ENCODE measurements at places on chromosomes 7 and 10.

DNA sequence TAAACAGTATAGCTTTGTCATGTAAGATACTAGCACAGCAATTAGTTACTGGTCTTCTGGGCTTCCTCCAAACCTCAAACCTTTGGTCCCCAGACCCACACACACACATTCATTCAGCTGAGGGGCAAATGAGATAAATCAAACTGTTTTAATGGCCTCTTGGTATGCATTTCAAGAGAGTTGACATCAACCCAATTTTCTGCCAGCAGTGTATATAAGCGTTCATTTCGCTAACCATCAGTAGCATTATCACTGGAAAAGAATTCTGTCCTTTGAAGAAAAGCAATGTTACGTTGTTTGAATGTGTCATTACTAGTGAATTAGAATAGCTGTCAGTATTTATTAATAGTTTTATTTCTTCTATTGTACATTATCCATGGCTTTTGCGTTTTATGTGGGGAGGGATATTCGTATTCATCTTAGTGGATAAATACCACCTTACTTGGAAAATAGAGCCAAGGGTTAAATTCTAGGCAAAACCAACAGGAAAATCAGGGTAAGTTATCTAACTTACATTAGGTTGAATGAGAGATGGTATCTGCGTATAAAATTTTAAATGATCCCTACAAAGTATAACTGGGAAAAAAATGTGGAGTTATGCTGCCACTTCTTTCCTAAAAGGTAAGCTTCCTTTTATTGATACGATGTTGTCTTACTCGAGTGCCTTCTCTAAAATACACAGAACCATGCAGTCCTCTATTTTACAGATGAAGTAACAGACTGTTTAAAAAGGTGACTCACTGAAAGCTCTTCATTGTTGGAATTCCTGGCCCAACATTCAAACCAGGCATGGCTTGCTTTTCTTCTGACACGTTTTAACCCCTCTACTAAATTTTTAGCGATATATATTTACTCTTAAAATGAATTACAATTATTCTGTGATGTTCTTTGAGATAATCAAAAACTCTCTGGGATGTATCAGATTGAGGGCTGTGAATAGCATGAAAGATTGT lies 2.0 kb upstream of the ZMYND11 start:
- DNase-seq: no peak

- no peak for DNase-seq
Observed at GRCh38 chr10:79073784-79074432, 5.1 kb downstream of the ZMIZ1 start.

GRCh38 chr10:120833222-120833928 lies 17.8 kb upstream of the WDR11 start:
- DNase-seq: no peak

DNA sequence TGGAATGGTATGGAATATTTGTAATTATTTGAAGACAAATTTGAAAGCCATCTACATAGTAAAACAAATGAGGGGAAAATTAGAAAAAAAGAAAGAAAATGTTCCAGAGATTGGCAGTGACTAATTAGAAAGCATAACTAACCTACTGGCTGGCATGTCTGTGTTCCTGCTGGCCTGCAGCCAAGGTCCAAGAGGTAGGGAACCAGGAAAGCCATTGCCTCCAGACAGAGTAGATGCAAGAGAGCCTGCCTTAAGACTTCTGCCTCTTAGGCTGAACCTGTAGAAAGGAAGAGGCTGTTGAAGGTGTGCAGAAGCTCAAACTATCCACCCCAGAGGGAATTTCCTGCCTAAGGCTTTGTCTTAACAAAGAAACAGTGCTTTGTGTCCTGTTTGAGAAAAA lies 982.0 kb downstream of the SORCS1 start:
- DNase-seq: no peak

DNA sequence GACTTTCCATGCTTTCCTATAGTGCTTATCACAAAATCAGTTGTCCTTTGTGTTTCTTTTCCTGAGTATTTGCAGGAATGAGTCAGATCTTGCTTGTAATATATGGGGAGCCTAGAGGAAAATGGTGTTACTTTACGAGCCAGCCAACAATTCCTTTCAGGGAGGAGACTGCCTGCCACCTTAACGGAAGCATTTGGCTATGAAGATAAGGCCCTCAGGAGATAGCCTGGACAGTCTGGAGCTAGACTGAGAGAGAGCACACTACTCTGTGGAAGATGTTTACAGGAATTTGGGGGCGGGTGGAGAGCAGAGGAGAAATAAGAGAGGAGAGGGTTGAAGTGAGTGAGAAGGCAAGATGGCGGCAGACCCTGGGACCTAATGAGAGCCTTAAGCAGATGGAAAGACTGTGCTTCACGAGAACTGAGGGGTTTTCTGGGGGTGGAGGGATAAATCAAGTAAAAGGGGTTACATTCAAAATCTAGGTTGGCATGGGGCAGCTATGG lies 126.3 kb downstream of the SNX10 start:
- DNase-seq: no peak

GRCh38 chr7:64965594-64965993 lies 25.2 kb downstream of the ZNF117 start:
- no peak for DNase-seq

DNA sequence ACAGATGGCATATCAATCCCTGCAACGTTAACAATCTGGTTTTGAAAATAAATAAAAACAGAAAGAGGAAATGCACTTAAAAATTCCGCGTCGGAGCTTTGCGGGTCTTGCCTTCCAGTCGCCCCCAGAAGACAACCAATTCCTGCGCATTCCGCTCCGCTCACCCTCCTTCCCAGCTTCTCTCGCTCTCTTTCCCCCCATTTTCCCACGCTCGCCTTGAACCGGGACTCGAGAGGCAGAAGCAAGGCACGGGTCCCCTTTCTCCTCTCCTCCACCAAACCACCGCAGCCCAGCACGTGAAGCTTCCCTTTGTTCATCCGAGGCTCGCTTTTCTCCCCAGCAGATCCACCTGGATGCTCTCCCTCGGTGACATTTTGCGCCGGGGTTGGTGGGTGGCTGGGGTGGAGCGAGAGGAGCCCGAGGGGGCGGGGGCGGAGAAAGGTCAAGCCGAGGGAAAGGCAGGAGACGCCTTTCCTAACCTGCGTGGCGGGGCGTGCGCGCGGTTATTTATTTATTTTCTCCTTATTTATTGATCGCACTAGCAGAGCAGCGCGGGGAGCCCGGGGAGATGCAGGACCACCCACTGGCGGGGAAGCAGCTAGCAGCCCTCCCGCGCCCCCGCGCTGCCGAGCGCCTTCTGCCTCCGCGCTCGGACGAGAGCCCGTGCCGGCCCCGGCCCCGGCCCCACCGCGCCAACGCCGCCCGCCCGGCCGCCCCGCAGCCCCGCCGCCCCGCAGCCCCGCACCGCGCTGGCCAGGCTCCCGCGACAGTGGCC lies at the start of gene KCND2:
TSS of gene KCND2 (plus strand) at position 475 of the 775 bp plus-strand sequence.
- peak; percentile 0 for DNase-seq

DNA sequence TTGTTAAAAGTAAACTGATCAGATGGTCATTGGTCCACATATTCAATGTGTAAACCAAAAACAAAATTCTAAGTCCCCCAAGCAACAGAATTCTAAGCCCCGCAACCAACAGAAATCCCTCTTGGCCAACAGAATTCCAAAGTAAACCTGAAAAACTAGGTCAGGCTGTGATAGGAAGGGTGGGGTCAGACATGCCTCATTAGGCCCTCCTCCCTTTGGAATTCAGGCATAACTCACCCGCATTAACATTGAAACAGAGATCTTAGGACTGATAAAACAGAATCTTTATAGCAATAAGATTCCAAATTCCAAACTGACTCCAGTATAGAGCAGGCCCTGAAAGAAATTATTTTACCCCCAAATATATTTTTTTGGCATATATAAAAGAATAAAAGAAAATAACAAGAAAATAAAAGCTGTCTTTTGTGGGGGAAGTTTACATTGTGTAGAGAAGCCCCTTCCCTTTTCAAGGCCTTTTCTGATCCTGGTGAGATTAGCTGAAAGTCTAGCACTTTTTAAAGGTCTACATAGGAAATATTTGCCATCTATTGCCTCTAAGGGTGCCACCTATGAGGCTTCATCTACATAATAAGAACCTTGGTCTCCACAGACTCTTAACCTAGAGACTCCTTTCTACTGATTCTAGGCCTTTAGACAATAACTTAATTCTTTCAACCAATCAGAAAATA lies 30.5 kb downstream of the GNAT3 start:
- no peak for DNase-seq

GRCh38 chr10:18402853-18403252 lies 248.5 kb downstream of the NSUN6 start:
- DNase-seq: no peak

- no peak for DNase-seq
Observed at GRCh38 chr7:133837224-133837623, 289.9 kb upstream of the LRGUK start.

GRCh38 chr7:84191261-84191660 lies 3.3 kb downstream of the SEMA3A start:
- no peak for DNase-seq

DNA sequence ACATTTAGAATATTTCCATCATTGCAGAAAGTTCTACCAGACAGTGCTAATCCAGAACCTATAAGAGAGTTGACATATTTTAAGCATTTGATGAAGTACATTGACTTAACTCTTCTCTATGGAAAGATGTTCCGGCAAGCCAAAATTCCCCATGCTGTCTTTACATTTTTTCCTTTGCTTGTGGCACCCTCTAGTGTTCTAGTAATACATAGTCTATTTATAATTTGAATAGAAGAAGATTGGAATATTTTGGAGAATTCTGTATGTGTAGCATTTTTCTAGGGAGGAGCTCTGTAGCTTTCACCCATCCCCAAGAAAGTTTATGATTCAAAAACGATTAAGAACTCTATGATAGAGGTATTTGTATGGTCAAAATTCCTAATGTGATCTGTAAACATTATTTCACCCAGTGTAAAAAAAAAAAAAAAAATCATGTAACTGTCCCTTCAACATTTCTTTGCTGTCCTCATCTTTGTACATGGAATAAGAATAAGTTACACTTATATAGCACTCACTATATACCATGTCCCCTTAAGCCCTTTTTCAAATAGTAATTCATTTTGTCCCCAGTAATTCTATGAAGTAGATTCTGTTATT lies 33.2 kb downstream of the NRF1 start:
- DNase-seq: peak; percentile 55

DNA sequence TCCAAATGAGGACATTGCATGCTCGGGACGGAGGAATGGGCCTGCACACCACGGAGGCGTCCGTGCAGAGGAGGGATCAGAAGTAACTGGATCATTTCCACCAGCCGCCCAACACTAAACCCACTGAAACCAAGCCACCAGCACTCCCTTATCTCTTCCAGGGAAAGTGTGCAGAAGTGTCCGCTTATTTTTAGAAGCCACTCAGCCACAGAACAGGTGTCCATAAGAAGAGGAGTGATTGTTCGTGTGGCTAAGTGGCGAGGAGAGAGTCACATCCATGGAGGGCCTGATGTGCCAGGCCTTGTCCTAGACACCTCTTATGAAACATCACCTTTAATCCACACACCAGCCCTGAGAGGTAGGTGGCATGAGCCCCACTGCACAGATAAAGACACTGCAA lies 407.9 kb upstream of the NPVF start:
- no peak for DNase-seq

DNA sequence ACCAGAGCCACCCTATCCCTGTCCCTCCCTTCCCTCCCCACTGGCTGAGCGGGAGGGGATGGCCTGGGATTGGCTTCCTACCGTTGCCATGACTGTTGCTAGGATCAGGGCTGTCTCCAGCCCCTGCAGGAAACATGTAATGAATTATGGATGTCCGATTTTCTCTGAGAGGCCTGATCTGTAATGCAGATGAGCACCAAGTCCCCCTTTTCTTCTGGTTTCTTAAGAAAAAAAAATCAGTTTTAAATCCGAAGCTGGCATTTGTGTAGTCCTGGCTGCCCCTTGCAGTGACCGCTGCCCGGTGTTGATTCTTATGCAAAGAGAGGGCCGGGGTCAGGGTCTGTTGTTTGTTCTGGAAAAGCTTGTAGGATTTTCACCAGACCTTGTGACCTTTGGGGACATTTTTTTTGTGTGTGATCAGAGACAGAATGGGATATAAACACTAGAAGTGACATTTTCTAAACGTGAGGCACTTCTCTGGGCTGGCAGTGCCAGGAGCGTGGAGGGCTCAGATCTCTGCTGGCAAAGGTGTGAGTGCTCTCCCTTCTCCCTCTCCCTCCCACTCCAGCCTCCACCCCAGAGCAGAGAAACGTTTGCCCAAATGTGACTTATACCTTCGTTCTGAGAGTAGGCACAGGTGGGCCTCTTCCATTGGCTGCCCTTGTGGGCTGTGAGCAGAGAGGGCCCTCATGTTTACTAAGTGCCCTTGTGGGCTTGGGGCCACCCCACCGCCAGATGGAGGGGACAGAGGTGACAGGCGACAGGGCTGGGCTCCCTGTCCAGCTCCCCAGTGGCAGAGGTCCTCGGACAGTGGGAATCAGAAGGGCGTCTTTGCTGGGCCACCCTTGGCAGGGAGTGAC lies 127.5 kb downstream of the DNAJB6 start:
- DNase-seq: no peak

DNA sequence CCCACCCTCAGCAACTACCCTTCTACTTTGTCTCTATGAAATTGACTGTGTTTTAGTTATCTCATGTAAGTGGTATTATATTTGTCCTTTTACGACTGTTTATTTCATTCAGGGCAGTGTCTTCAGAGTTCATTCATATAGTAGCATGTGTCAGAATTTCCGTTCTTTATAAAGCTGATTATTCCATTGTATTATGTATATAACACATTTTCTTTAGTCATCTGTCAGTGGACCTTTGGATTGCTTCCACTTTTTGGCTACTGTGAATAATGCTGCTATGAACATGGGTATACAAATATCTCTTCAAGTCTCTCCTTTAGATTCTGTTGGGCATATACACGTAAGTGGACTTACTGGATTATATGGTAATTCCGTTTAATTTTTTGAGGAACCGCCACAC lies 14.5 kb downstream of the SLF2 start:
- no peak for DNase-seq

- DNase-seq: no peak
Observed at GRCh38 chr7:106101726-106102125, 10.4 kb downstream of the SYPL1 start.

Measured in T47D (cell line).